ENCODE measurements at places on chromosomes 5 and 9.

GRCh38 chr5:131224387-131225201, 39.3 kb upstream of the CDC42SE2 start:
- DNase-seq, result peak; percentile 84

DNA sequence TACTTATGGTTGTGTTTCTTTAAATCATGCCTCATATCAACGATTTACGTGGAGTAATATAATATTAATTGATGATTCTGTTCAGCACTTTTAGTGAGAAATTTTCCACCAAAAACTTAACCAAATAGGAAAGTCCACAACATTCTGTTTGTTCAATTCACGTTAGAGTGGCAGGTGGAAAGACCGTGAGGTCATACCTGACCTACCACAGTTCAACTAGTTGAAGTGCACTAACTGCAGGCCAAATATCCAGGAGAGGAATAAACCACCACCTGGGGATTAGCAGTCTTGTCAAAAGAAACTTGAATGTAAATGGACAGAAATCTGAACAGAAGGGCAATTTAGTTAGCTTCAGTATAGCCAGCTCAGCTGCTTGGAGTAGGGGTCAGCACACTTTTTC, 577.7 kb downstream of the KIF4B start:
- no peak for DNase-seq

DNA sequence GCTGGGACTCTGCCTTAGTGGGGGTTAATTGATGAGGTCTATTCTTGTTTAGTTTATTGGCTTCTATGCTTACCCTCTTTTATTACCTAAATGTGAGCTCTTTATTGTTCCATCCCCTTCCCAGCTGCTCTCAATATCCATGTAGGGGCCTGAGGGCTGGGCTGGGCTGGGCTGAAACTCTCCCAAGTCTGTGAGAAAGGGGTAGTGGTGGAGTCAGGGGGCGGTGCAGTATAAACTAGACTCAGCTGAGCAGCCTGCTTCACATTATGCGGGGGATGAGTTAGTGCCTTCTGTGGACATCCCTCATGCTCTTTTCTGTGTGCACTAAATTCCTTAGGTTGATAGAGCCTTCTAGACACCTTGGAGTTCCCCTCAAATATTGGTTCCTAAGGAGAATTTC, 451.8 kb upstream of the PTGER4 start:
- DNase-seq, result no peak

DNA sequence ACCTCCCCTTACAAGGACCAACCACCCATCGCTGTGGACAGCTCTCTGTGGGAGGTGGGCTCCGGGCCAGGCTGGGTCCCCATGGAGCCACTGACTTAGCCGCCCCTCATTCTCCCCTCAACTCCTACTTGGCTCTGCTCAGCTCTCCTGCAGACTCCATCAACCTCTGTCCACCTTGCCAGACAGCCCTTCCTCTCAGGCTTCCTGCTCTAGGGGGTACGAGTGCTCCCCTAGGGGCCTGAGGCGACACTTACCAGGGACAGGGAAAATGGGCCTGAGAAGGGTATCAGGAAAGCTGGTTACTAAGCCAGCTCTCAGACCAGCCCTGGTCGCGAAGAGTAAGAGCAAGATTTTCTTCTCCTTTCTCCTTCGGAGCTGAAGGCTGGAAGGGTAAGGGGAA, 43.9 kb downstream of the SHB start:
- no peak for DNase-seq

DNA sequence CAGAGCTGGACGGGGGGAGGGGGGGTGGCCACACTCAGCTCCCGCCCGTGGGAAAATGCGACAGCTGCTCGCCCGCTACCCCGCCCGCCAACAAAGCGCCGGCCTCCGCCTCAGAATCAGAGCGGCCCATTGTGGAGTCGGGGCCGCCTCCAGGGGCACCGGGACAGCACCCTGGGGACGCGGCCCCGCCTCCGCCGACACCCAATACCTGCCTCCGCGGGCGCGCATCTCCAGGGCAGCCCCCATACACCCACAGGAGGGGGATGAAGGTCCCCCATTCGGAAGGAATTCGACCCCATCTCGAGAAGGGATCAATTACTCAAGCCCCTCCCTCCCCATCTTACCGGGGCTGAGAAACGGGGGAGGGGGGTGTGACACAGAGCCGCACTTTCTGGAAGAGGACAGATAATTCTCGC, 1.3 kb downstream of the NOTCH1 start:
- DNase-seq, result no peak

- DNase-seq, result no peak
These were observed 9.8 kb downstream of the EGFL7 start for GRCh38 chr9:136672431-136673087.

GRCh38 chr9:126509718-126510117, 104.0 kb upstream of the LMX1B start:
- no peak for DNase-seq

- DNase-seq, result no peak
These were observed 22.2 kb downstream of the COL27A1 start for GRCh38 chr9:114177423-114178064.

- no peak for DNase-seq
These were observed 69.0 kb downstream of the WNK2 start for GRCh38 chr9:93252781-93253530.

GRCh38 chr5:72453246-72453775, 53.9 kb downstream of the ZNF366 start:
- no peak for DNase-seq

GRCh38 chr9:135478829-135479468, 633 bp upstream of the PPP1R26 start:
- no peak for DNase-seq

GRCh38 chr5:37771731-37772130, 68.1 kb downstream of the GDNF start:
- no peak for DNase-seq

DNA sequence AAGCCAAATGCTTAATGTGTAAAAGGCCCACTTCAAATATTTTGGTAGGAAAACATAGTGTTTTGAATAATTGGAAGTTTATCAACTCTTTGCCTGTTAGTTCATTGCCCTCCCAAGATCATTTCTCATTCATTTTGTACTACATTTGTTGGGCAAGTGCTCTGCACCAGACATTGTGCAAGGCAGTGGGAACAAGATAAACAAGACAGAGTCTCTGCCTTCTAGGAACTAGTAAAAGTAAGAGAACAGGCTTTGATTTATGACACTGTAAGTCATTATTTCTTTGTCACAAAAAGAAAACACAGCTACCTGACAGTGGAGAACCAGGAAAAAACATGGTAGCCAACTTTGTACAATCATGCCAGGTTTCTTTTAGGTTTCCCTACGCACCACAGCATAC, 63.7 kb upstream of the PAM start:
- no peak for DNase-seq

DNA sequence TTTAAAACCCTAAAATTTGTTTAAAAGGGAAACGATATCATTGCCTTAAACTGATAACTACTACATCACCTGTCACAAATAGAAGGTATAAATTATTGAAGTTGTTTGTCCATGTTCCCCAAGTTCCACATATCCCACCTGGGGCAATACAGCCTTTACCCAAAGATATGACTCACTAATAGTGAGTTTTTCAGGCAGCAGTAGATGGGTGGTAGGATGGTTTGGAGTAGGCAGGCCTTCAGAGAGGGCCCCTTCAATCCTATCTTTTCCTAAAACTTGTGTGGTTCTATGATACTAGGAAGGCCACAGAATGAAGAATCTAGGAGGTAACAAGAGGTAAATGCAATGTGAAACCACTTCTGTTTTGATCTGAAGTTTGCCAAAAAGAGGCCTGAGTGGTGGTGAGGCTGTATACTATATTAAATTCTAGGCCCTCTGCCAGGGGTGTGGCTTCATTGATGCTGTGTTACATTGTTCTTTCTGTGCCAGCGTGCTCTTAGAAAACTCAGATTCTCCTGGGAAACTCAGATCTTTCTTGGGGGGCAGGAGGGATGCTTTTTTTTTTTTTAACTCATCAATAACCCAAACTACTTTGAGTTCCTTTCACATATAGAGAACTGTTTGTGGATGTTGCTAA, 7.2 kb downstream of the CYSTM1 start:
- DNase-seq, result no peak
